Ovary (tissue), 10 donors: ENCODE measurements at places on chromosomes 6 and 20. TPM values are rescaled to one million over a fixed set of nuclear protein-coding genes. Genes with fewer than 3 reads are reported as not detected.

- H3K27me3 ChIP-seq, result no peaks in the 10 kb centered on the region
- DNase-seq, result no peak
- H3K4me3 ChIP-seq, result no peak overlapping the region
- peaks cover 4% of the 10 kb centered on the region for H3K4me1 ChIP-seq
These were observed 33.8 kb downstream of the RIN2 start for GRCh38 chr20:19791887-19792286.

DNA sequence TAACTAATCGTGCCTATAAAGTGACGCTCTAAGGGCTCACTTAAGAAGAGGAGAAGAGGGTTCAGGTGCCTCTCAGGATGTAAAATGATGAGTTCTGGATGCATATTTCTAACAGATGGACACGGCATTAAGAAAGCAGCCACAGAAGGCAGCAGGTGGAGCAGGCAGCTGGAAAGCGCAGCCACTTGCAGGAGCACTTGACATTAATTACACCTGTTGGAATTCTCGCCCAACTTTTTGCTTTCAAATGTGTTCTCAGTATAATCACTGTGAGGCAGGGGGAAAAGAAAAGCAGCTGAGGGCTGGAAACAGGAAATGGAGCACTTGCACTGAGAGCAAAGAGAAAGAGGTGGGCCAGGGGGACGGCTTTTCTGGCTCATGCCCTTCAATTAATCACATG lies 164.2 kb downstream of the NKAIN2 start:
- no peaks in the 10 kb centered on the region for H3K4me1 ChIP-seq
- H3K27ac ChIP-seq, result no peak overlapping the region
- H3K4me3 ChIP-seq, result no peak overlapping the region
- no peaks in the 10 kb centered on the region for H3K36me3 ChIP-seq
- no peaks in the 10 kb centered on the region for H3K27me3 ChIP-seq

DNA sequence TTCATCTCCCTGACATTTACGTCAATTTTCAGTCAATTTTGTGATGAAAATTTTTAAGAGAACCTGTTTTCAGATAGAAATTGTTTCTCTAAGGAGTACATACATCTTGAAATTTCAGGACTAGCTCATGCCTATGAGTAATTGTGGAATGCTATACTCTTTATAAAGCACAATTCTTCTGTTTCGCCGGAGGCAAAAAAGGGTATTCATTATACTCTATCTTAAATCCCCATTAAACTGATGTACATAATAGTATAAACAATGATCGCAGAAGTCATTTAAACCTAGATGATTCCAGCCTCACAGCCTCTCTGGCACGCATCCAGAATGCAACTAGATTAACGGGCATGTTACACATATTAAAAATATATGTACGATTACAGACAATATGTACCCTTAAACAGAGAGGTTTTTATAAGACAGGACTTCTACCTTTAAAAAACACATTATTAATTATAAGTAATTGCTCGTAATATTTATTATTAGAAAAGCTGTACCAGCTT lies 62.6 kb downstream of the NRSN1 start:
- no peak overlapping the region for H3K4me3 ChIP-seq
- H3K4me1 ChIP-seq, result no peaks in the 10 kb centered on the region
- no peaks in the 10 kb centered on the region for H3K36me3 ChIP-seq
- H3K27ac ChIP-seq, result no peak overlapping the region
- H3K27me3 ChIP-seq, result no peaks in the 10 kb centered on the region

Gene SLC35D3
- not detected for total RNA-seq

- no peaks in the 10 kb centered on the region for H3K27me3 ChIP-seq
- peaks cover 7% of the 10 kb centered on the region for H3K4me1 ChIP-seq
- no peak overlapping the region for H3K4me3 ChIP-seq
- no peaks in the 10 kb centered on the region for H3K36me3 ChIP-seq
- H3K27ac ChIP-seq, result no peak overlapping the region
These were observed 232.5 kb upstream of the TAB2 start for GRCh38 chr6:149084808-149085556.

GRCh38 chr20:25000268-25000801 lies 7.8 kb upstream of the APMAP start:
- peak; percentile 71 for DNase-seq
- H3K4me1 ChIP-seq, result peaks cover 9% of the 10 kb centered on the region
- H3K4me3 ChIP-seq, result no peak overlapping the region
- no peaks in the 10 kb centered on the region for H3K36me3 ChIP-seq

Gene ASCC3
- total RNA-seq, result 26.5 TPM

- H3K36me3 ChIP-seq, result no peaks in the 10 kb centered on the region
- H3K27ac ChIP-seq, result no peak overlapping the region
- DNase-seq, result no peak
- no peaks in the 10 kb centered on the region for H3K27me3 ChIP-seq
- H3K4me1 ChIP-seq, result peaks cover 12% of the 10 kb centered on the region
- no peak overlapping the region for H3K4me3 ChIP-seq
These were observed 391.0 kb upstream of the SOX4 start for GRCh38 chr6:21202521-21202920.

Gene CASS4
- 2.5 TPM for total RNA-seq

GRCh38 chr6:138682704-138683527 lies 90.7 kb upstream of the CCDC28A start:
- no peak overlapping the region for H3K27ac ChIP-seq
- no peaks in the 10 kb centered on the region for H3K36me3 ChIP-seq
- no peak for DNase-seq
- H3K4me1 ChIP-seq, result no peaks in the 10 kb centered on the region
- H3K27me3 ChIP-seq, result no peaks in the 10 kb centered on the region

Gene ISM1
- not detected for total RNA-seq

DNA sequence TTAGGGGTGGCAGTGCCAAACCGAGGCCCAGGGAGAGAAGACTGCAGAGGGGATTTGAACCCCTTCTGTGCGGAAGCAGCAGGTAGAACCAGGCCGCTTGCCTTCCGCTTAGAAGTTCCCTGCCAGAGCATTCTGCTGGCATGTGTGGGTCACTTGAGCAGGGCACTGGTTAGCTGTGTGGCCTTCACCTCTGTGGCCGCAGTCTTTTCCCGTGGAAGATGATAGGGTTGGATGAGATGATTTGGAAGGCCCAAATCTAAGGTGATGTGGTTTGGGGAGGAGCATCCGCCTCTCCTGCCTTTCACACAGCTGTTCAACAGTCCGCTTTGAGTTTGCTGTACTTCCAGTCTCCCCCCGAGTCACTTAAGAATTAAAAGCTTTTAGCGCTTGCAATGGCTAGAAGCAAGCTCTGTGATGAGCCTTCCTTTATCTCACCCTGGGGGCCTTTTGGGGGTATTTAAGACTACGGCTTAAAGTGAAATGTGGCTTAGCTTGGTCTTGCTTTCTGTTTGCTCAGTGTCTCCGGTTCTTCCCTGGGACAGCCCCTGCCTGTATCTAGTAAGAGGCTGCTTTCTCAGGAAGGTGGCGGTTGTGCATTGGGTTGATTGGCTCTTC lies 743 bp downstream of the CMTR1 start:
- peaks cover 3% of the 10 kb centered on the region for H3K4me1 ChIP-seq
- no peak for DNase-seq
- H3K4me3 ChIP-seq, result peak overlapping the region; percentile 87
- H3K36me3 ChIP-seq, result no peaks in the 10 kb centered on the region
- no peaks in the 10 kb centered on the region for H3K27me3 ChIP-seq

GRCh38 chr20:50514750-50515149 lies 4.6 kb downstream of the PTPN1 start:
- peaks cover 13% of the 10 kb centered on the region for H3K4me1 ChIP-seq
- no peak overlapping the region for H3K27ac ChIP-seq
- no peak for DNase-seq
- H3K4me3 ChIP-seq, result no peak overlapping the region

DNA sequence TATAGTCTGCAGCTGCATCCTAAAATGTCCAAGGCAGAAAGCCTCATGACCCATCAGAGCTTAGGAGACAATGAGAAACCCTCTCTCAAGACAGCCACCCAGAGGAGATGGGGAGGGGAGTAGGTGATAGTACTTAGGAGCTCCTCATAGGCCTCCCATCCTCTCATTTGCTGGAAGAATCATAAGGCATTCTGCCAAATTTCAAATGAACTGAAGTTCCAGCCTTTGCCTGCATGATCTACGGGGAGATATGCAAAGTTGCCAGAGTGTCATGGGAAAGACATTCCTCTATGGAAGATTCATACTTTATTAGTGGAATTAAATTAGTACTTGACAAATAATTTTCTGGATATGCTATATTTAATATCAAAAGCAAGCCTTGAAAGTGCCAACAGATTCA lies 194.1 kb upstream of the GJE1 start:
- no peaks in the 10 kb centered on the region for H3K36me3 ChIP-seq
- H3K27me3 ChIP-seq, result no peaks in the 10 kb centered on the region
- no peak overlapping the region for H3K27ac ChIP-seq
- H3K4me1 ChIP-seq, result no peaks in the 10 kb centered on the region

Gene SOX18
- total RNA-seq, result 28.5 TPM

Gene KCNK16
- total RNA-seq, result not detected

Gene MATN4
- total RNA-seq, result not detected

Gene PKIB
- total RNA-seq, result 2.7 TPM

Gene BTN2A1
- 17.0 TPM for total RNA-seq

GRCh38 chr6:90575267-90575666 lies 11.6 kb downstream of the MAP3K7 start:
- no peak overlapping the region for H3K27ac ChIP-seq
- no peak for DNase-seq
- H3K36me3 ChIP-seq, result no peaks in the 10 kb centered on the region

Gene TUBB1
- not detected for total RNA-seq

DNA sequence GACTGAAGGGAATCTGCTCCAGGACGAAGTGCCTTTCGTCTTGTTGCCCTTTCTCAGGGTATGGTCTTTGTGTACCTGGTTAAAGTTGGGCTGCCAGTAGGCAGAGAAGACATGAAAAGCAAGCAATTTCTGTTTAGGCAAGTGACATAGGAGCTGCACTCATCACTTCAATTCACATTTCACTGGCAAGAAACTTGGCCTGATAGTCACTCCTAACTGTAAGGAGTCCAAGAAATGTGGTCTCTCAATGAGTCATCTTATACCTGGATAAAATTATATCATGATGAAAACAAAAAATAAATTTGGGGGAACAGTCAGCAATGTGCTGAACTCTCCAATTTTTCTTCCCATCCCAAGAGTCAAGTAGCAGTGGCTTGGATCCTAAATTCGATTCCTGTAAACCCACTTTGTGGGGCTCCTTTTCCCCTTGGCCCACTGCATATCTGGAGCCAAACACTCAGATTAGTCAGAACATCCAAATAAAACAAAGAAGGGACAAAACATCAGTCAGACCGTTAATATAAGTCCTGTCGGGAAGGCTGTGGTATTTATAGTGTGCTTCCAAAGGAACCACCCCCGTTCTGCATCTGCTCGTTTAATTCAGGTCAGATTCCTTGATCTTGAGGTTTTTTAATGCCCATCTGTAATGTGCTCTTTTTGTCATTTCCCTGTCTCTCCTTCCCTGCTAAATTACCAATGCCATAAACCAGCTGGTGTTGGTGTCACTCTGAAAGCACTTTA lies 5.0 kb upstream of the GABRR1 start:
- H3K27ac ChIP-seq, result no peak overlapping the region
- DNase-seq, result no peak
- no peaks in the 10 kb centered on the region for H3K4me1 ChIP-seq
- H3K4me3 ChIP-seq, result no peak overlapping the region
- H3K36me3 ChIP-seq, result no peaks in the 10 kb centered on the region
- H3K27me3 ChIP-seq, result no peaks in the 10 kb centered on the region

Gene NCOA6
- 23.9 TPM for total RNA-seq
